ENCODE measurements at places on chromosomes 7 and 10.

DNA sequence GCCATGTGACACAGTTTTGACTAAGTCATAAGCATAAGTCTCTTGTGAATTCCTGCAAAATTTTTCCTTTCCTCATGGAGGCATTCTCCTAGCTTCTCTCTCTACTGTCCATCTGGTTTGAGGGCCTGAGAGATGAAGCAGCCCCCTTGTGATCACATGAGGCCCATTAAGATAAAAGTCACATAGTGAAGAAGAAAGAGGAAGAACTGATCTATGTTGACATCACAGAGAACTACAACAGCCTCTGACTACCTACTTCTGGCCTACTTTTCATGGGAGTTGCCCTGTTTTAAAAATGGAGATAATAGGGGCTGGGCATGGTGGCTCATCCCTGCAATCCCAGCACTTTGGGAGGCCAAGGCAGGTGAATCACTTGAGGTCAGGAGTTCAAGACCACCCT is 50.4 kb downstream of the TFEC start:
- DNase-seq = no peak

GRCh38 chr10:77713521-77714280 is 76.1 kb upstream of the KCNMA1 start:
- no peak for DNase-seq

GRCh38 chr10:122630526-122630925 is 69.1 kb downstream of the C10orf120 start:
- no peak for DNase-seq

DNA sequence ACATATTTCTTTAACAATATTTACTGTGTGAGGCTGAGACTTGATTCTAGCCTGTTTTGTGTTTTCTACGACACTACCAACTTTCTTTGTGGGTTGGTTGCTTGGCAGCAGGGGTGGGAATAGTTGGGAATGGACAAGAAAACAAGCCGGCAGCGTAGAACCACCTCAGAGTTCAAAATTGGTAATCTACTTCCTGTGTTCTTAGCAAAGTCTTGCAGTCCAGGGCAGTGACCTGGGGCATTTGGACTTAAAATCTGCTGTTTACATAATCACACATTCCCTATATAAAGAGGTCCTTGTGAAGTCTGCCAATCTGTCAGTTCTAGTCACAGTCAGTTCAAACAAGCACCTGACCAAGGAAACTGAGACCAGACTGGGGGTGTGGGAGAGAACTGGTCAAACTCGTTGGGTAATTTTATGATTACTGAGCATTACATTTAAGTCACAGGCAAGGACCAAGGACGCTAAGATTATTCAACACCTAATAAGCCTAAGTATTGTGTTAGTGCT is 167.9 kb downstream of the CPEB3 start:
- no peak for DNase-seq

DNA sequence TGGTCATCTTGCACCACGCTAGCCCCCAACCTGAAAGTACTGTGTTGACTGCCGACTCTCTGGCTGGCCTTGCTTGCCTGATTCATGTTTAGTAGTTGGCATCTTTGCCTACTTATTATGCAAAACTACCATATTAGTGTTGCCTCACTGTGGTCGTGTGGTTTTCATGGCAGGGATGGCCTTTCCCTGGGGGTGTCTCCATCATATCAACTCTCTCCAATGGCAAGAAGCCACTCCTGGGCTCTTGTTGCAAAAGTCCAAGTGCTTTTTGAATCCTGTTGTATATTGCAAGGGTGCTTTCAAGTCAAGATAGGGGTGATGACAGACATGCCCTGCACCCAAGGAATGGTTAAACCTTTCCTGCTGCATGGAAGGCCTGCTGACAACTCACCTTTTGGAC is 39.4 kb downstream of the ABLIM1 start:
- DNase-seq = no peak

DNA sequence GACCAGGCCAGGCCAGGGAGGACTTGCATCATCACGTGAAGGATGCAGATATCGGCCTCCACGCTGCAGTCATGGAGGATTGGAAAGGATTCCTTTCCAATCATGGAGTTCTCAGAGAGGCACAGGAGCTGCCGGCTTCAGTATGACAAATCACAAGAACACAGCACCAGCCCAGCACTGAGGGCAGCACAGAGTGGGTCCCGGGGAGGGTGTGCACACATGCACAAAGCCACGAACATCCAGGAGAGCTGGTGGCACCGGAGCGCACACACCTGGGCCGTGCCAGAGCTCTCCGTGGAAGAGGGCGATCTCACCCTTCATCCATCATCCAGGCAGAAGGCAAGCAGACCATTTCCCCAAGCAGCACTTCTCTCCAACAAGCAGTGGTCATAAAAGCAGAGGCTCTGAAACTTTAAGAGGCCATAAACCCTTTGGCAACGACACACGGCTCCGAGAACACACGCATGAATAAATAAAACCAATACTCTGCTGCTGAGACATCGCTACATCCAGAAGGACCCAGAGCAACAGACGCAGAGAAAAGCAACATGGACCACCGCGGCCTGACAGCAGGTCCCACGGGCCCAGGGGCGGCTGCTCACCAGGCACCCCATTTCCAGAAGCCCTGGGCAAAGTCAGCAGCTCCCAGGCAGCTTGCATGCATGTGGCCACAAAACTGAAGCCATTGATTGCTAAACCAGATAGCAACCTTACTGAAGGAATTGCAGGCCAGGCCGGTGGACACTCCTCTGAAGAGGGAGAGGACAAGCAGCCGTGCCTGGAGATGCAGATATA is 180.8 kb downstream of the USP6NL start:
- DNase-seq = no peak

- DNase-seq = no peak
Measured at GRCh38 chr7:50679218-50680007, 103.3 kb downstream of the GRB10 start.

DNA sequence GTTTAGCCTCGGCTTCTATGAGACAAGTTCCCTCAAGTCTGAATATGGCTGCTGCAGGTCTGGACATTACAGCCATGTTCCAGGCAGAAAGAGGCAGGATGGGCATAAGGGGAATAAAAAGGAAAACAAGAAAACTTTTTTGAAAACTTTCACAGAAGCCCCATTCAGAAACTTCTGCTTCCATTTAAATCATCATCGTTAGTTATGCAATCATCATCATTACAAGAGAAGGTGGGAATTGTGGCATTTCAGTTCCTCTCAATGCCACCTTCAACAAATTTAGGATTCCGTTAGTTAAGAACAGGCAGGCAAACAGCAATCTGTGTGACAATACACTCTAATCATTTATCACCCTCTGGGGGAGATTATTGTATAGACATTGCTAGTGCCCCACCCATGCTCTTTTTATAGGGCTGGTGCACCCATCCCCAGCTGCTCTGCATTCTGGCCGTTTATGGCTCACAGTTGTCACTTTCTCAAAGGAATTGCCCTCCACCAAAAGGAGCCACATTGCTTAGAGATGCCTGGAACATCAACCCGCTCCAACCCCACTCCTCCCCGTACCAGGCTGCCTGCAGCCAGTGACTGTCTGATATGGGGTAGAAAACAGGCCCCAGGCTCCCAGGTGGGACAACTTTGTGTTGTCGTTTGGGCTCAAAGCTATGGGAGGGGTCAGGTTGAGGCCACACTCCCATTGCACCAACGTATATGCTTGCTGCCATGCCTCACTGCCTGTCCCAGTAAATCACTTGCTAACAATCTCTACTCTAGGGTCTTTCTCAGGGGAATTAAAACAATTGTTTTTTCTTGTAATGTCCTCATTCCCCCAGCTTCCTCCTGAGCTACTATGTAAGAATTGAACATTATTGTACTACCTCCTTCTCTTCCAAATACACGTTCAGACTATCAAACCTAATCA is 24.2 kb downstream of the ITGB8 start:
- DNase-seq = no peak

DNA sequence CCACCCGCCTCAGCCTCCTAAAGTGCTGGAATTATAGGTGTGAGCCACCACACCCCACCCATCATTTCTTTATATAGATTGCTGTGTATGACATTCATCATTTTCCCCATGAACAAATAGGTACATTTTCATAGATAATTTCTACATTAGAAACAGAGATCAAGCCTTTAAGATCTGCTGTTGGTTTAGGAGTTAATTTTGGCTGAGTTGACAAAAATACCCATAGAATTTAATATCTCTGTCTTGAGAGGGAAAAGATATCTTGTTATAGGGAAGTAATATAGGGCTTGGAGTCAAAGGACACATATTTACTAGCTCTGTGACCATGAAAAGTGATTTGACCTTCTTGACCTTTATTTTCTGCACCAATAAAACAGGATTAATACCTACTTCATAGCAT is 51.8 kb downstream of the LRMDA start:
- DNase-seq = no peak
